ENCODE measurements at places on chromosomes 7 and 10. TPM values are rescaled to one million over a fixed set of nuclear protein-coding genes. Genes with fewer than 3 reads are reported as not detected.

C10orf71 gene
- total RNA-seq, result not detected

- DNase-seq, result no peak
Measured at GRCh38 chr10:100987685-100988049, 324 bp downstream of the TWNK start.

GRCh38 chr10:58152673-58153263 is 114.9 kb downstream of the IPMK start:
- DNase-seq, result peak; percentile 62

DNA sequence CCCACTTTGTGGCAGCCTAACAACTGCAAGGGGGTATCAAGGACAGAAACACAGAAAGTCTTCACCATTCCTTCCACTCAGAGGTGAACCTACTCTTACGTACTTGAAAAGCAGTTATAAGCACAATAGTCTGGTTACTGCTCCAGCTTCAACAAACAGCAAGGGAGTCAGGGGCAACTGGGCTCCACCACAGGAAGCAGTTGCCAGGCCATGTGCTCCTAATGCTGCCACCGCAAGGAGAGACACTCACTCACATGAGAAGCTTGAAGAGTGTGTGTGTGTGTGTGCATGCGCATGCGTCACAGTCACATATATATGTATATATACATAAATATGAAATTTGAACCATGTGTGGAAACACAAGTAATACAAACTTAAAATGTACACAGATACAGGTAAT is 65.5 kb downstream of the GRB10 start:
- no peak for DNase-seq

GRCh38 chr10:116574797-116575196 is 16.0 kb upstream of the PNLIPRP1 start:
- DNase-seq, result no peak

DNA sequence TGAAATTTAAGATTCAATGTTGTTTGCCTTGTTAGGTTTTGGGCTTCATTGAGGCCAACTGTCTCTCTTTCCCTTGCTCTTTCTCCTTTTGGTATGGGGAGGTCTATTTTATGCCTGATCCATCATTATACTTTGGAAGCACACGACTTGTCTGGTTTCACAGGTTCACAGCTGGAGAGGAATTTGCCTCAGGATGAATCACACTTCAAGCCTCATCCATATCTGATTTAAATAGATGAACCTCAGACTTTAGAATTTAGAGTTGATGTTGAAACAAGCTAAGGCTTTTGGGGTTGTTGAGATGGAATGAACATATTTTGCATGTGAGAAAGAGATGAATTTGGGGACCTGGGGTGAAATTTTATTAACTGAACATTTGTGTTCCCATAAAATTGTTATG is 150.5 kb upstream of the IGFBP3 start:
- DNase-seq, result no peak

DNA sequence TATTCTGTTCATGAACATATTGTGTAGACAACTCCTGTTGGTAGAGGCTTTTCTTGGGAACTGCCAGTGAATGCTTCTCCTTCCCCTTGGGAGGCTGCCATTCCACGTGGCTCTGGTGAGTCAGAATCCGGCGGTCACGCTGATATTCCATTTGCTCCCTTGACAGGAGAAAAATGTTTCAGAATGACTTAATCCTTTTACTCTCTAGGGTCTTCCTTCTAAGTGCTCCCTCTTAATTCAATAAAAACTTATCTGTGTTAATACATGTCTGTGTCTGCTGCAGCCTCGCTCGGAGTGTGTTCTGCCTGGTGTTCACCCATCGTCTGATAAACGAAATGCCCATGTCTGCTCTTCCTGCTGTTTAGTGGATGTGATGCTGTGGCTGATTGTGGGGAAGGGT is 278.6 kb downstream of the ARHGAP12 start:
- DNase-seq, result peak; percentile 61
